IPS DF 6.9 (cell line): ENCODE measurements at places on chromosomes 7 and 10.
A peak's percentile ranks its signal among the peaks of the same experiment; 100 is the strongest.

- no peak for DNase-seq
Observed at GRCh38 chr10:78945838-78946237, 122.9 kb upstream of the ZMIZ1 start.

GRCh38 chr7:110673148-110673547 lies 417.8 kb upstream of the LRRN3 start:
- DNase-seq, result no peak

DNA sequence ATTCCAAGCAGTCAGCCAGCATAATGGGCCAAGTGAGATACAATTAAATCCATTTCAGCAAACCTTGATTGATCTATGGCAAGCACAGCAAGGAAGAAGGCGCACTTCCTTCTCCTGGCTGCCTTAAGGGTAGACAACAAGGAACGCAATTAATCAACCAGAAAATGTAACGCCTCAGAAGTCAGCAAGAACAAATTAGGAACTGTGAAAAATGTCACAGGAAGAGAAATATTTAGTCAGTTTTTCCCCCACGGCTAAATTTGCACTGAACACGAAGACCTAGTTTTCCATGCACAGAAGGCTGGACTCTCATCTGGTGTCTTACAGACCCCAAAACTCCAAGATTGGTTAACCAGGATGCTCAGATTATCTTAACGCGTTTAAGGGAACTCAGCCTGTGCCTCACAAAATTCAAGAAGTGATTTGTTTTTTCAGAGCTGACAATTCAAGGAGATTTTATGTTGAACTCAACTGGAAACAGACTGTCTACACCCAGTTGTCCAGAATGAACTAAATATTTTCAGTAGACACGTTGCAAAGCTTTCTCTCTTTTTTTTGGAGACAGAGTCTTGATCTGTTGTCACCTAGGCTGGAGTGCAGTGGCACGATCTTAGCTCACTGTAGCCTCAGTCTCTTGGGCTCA lies 14.2 kb downstream of the SNX8 start:
- no peak for DNase-seq

DNA sequence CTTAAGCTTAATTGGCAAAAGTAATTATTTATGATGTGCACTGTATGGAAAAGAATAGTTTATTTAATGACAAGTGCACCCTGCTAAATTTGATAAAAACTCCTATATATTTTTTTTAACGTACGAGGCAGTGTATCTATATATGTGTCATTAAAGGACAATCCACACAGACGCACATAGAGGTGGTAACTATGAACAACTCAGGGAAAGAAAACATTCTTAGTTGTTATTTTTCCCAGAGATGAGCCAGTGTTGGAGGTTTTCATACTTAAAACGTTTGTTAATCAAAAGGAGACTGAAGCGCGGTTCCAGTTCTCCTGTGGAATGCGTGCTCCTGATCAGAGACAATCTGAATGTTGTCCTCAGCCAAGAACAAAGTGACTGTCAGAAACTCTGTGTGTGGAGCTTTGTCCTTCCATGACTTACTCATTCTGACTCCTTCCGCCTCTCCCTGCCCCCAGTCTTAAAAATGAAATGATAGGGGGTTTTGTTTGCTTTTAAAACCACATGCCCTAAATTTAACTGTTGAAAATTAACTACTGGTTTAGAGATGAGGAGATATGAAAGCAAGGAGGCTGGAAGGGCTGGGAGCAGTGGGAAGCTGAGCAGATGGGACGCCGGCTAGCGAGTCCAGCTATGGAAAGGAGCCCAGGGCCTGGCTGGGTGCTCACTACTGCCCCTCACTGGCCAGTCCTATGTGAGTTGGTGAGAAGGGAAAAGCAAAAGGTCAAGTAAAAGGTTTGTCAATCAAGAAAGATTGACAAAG lies 99.6 kb downstream of the SVIL start:
- peak; percentile 33 for DNase-seq
